Activated CD4-positive, alpha-beta T cell treated with anti-CD3 and anti-CD28 coated beads for 4 hours (primary cell): ENCODE measurements at places on chromosomes 4 and X.

GRCh38 chrX:48689208-48689920 is 5.8 kb downstream of the WAS start:
- no peak for DNase-seq

- DNase-seq, result no peak
Observed at GRCh38 chr4:73098016-73098415, 28.5 kb upstream of the COX18 start.

GRCh38 chr4:108559911-108560310 is 60.5 kb upstream of the RPL34 start:
- DNase-seq, result no peak

DNA sequence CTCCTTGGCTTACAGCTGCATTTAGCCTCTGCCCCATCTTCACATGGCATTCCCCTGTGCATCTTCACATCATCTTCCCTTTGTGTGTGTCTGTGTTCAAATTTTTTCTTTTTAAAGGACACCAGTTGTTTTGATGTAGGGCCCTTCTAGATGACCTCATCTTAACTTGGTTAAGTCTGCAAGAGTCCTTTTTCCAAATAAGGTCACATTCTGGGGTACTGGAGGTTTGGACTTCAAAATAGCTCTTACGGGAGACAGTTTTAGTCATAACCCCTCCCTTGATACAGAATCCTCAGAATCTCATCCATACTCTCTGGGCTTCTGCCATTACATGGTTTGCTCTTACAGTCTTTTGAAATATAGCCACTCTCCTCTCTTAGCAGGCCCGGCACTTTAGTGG is 231.5 kb upstream of the ATP6AP2 start:
- DNase-seq, result no peak

- no peak for DNase-seq
Observed at GRCh38 chrX:140087875-140088274, 122.6 kb upstream of the CXorf66 start.

GRCh38 chr4:165106518-165106917 is 6.1 kb downstream of the TMEM192 start:
- no peak for DNase-seq

- no peak for DNase-seq
Observed at GRCh38 chrX:110276778-110277177, 41.1 kb downstream of the AMMECR1 start.

DNA sequence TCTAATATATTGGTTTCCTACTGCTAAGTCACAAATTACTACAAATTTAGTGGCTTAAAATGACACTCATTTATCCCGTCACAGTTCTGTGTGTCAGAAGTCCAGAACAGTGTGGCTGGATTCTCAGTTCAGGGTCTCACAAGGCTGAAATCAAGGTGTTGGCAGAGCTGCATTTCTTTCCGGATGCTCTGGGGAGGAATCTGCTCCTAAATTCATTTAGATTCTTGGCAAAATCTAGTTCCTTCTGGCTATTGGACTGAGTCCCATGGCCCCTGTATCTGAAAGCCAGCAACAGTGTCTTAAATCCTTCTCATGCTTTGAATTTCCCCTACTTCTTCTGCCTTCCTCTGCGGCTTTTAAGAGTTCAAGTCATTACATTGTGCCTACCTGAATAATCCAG is 103.1 kb upstream of the BMP3 start:
- DNase-seq, result no peak

- no peak for DNase-seq
Observed at GRCh38 chrX:118780509-118780908, 43.1 kb upstream of the ZCCHC12 start.
